ENCODE measurements at places on chromosomes 12 and 14. TPM values are rescaled to one million over a fixed set of nuclear protein-coding genes. Genes with fewer than 3 reads are reported as not detected.

PXMP2 gene
- 4.5 TPM for total RNA-seq

DNA sequence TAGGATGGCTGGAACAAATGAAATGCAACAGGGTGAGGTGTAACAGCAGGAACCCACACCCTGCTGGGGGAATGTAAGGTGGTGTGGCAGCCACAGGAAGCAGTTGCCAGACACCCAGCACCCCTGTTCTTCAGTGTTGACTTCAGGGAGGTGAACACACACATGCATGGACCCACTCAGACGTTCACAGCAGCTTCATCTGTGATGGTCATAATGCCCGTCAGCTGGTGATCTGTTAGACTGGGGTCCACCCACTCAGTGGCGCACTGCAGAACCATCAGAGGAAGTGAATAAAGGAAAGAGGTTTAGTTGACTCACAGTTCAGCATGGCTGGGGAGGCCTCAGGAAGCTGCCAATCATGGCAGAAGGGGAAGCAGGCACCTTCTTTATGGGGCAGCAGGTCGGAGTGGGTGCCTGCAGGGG is 22.7 kb upstream of the TEX22 start:
- DNase-seq, result peak; percentile 74

DNA sequence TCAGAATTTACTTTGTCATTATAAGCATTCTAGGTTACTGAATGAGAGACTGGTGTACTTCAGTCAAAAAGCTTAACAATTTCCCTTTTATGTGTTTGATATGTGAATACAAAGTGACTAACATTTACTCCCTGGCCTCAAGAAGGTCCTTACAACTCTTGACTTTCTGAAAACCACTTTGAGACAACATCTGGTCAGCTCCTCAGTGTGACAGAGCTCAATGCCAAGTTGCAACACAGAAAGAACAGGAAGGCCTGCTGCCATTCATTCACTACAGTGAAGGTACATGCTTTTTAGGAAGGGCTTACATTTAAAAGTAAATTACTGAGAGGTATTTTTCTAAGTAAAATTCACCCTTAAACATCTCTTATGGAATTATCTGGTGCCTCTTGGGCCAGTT is 2.3 kb upstream of the NAA30 start:
- no peak for DNase-seq

DNA sequence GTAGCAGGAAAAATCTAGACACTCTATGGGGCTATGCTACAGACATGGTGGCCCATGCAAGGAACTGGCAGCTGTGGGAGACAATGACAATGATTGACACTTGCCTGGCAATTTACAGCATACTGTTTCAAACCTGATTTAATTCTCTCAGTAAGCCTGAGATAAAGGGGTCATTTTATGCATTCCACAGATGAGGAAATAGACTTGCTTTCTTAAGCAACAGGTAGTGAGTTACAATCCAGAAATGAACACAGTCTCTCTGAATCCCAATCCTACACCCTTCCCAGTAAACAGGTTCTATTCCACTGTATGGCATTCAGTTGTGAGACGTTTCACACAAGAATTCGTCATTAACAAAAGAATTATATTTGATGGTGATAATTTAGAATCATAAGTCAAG is 15.5 kb upstream of the PCNX1 start:
- no peak for DNase-seq

All from activated naive CD4-positive, alpha-beta T cell treated with anti-CD3 and anti-CD28 coated beads, Interleukin-2, amount 50 U/mL, for 72 hours (primary cell).